ENCODE measurements at places on chromosomes 6 and 20.
A peak's percentile ranks its signal among the peaks of the same experiment; 100 is the strongest.

GRCh38 chr6:133895573-133896343 lies 6.8 kb downstream of the TCF21 start:
- DNase-seq, result no peak

DNA sequence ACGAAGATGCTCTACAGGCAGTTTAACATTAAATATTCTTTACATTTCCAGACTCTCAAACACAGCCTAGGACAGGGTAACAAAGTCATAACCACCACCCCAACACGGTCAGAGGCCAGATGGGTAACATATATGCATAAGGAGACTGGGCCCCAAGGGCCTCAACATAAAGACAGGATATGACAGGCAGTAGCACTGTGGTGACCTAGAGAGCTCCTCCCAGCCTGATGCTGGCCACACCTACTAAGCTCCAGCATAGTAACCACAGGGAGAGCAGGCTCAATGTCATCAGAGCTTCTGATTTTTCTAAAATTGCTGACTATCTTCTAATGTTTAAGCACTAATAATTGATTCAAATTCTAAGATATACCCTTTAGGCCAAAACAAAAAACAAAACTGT lies 21.7 kb downstream of the SMLR1 start:
- no peak for DNase-seq

DNA sequence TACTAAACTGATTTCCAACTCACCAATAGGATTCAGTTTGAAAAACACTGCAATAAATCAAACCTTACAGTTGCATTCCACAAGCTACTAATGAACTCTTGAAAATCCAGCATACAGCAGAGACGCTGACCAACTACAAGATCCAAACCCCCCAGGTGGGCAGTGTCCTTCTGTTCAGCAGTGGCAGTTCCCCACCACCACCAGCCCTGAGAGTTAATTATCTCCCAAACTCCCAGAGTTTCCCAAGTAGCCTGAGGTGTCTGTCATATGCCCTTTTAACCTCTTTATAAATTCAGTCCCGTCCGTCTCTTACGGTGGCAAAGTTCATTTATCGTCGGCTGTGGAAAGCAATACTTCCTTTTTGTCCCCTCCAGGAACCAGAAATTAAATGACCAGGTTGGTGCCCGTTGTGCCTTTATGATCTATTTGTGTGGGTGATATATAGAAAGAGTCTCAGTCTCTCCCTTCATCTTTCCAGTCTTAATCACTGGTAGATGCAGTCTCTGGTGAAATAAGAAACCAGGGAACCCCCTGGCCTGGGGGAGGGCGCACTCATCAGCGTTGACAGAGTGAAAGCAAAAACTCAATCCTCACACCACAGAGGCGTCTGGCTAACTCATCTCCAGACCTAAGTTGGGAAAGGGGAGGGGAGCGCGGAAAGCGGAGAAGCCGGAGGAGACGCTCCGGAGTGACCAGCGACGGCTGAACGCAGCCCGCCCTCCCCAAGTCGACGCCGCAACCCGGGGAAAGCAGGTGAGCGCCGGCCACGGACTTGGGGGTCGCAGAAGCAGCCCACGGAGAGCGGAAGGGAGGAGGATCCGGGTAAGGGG lies 717 bp downstream of the MRPL14 start:
- peak; percentile 14 for DNase-seq

DNA sequence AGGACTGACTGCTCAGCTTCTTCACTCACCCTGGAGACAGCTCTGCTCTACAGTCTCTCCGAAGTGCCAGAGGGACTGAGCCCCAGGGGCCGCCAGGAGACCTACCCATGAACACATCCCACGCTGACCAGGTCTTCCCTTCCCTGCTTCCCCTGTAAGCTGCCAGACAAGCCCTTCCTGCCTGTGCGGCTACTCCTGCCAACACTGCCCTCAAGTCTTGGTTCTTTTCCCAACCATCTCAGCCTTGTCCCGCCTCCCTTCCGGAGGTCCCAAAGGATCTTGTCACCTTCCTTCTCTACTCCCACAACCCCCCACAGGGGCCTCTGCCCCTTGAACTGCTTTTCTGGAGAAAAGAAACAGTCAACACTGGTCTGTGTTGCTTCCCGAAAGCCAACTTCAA lies 15.0 kb downstream of the CPNE5 start:
- DNase-seq, result no peak

GRCh38 chr20:58017970-58018530 lies 210.4 kb downstream of the ANKRD60 start:
- DNase-seq, result no peak

GRCh38 chr6:168468045-168468444 lies 27.1 kb downstream of the SMOC2 start:
- no peak for DNase-seq

GRCh38 chr6:144630857-144631256 lies 345.7 kb downstream of the UTRN start:
- DNase-seq, result no peak

GRCh38 chr6:119894811-119895210 lies 545.2 kb upstream of the MAN1A1 start:
- DNase-seq, result no peak

- no peak for DNase-seq
These were observed 24.7 kb upstream of the MRGBP start for GRCh38 chr20:62771396-62772102.

GRCh38 chr6:151436802-151437201 lies 15.1 kb downstream of the RMND1 start:
- DNase-seq, result no peak

- DNase-seq, result no peak
These were observed 3.8 kb upstream of the IER3 start for GRCh38 chr6:30747902-30748769.

DNA sequence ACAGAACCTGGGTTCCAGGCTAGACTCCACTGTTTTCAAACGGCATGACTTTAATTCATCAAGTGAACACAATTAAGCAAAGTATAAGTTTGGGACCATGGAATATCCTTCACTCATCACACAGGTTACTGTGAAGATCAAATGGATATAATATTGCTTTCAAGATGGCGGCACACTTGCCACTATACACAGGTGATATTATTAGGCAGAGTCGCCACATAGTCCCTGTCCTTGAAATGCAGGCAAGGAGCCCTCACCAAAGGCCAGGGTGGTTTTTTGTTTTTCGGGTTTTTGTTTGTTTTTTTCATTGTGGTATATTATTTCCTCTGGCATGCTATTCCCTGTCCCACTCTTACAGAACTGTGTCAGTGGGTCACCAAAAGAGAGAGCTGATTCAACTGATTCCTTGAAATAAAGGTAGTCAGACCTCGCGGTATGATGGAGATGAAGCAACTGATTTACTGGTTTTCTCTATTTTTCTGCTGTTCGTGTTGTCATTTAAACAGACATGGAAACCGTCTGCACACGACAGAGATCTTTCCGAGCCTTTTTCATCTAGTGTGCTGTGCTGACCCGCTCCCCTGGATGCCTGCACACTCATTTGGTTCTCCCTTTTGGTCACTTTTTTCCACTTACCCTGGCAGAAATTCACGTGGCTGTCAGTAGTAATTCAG lies 29.7 kb downstream of the MYB start:
- no peak for DNase-seq

GRCh38 chr6:149898966-149899365 lies 1.1 kb upstream of the RAET1E start:
- DNase-seq, result no peak

- DNase-seq, result no peak
These were observed 18.7 kb upstream of the MEI4 start for GRCh38 chr6:77633993-77634715.

- DNase-seq, result no peak
These were observed 41.4 kb upstream of the MYL9 start for GRCh38 chr20:36499723-36500501.

DNA sequence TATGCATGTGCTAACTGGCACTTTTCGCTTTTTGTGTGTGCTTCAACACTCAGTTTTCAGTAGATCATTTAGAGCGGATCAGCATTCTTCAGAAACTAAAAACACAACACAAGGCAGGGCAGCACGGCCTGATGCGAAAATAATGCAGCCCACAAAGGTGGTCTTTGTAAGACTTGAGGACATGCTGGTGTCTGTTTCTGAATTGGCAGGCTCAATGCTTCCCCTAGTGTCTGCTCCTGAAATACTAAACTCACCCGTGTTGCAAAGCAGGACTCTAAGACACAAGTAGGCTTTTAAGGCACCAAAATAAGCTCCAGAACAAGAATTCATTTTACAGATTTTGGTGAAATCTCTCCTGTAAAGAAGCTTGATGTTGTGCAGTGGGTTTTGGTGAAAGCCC lies 676.5 kb downstream of the TENT5A start:
- DNase-seq, result no peak

DNA sequence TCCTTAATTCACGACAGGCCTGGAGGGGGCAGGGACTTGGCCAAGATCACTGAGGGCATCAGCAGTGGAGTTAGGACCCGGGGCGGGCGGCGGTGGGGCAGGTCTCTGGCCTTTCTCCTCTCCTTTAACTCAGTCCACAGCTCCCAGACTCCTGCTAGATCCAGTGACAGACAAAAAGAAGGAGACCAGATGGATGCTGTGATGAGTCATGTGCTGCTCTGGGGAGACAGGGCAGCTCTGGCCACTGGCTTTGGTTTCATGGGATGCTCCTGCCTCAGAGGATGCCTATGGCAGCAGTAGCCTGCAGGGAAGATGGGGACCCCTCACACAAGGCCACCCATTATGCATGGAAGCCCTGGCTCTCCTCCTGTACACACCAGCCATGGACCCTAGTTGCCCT lies 20.5 kb downstream of the EPB41L1 start:
- DNase-seq, result no peak

DNA sequence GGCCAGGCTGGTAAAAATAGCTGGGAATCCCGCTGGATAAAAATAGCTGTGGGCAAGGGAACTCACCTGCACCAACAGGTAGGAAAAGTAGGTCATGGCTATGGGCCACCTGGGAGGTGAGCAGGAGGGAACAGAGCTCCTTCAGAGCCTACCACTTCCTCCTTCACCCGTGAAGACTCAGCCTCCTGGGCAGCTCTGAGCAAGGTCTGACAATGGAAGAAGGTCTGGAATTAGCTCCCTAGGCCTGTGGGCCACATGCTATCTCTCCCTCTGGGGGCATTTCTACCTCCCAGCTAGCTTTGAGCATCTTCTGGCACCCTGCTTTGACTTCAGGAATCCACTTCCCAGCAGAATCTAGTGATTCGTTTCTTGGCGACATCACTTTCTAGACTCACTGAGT lies 153.9 kb downstream of the MRPL14 start:
- no peak for DNase-seq

- no peak for DNase-seq
These were observed 167.4 kb downstream of the ADGRG6 start for GRCh38 chr6:142469220-142469619.

DNA sequence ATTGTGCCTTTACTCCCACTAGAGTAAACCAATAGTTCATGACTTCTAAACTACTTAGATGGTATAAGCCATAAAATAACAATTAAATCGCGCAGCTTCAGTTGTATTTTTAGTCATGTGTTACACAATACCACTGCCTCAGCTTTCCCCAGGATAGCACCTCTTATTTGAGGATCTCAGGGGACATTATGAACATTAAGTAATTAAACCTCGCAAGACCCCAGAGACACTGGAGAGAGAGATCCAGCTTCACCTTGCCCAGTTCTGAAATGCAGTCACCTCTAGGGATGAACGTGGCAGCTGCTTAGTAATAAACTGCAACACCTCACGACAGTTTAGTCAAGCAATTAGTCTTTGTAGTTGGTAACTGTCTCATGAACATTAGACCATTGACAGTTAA lies 87.1 kb downstream of the CFAP61 start:
- DNase-seq, result no peak

- no peak for DNase-seq
These were observed 81.3 kb upstream of the BMP2 start for GRCh38 chr20:6686171-6686570.

- no peak for DNase-seq
These were observed 121.0 kb downstream of the SASH1 start for GRCh38 chr6:148463671-148464070.

DNA sequence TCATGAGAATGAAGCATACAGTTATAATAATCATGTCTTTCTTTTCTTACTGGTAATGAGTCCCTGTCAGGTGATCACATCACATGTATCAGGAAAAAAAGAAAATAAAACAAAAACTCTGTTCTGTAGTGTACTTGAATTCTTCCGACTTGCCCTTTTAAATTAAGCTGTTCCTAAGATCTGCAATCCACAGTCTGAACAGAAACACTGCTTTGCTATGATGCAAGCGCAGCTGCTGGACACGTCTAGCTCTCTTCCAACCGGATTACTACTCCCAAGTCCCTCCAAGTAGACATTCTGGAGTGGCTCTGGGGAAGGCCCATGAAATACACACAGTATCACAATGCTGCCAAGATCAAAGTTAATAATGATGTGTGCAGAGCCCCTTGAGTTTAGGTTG lies 83.7 kb downstream of the FYN start:
- DNase-seq, result no peak

GRCh38 chr6:146912730-146913685 lies 291.2 kb upstream of the STXBP5 start:
- no peak for DNase-seq

DNA sequence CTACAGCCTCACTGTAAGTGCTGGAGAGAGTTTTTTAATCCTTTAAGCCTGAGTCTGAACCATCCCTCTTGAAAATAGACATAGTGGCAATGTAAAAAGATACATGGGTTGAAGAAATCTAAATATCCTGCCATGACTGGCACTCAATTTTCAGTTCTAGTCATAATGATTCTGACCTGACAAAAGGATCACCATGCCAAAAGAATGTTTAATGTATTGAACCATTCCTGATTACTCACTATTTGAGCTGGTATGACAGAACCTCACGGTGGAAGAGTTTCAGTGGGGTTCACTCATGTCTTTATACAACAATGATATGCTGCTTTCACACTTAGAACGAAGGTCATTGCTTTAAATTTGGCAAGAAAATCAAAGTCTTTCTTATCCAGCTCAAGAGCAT lies 93.4 kb downstream of the HIVEP2 start:
- no peak for DNase-seq

- DNase-seq, result no peak
These were observed 10.0 kb downstream of the KIF16B start for GRCh38 chr20:16563066-16563806.

- no peak for DNase-seq
These were observed 2.6 kb downstream of the VGLL2 start for GRCh38 chr6:117267766-117268534.

GRCh38 chr6:161128680-161129196 lies 137.2 kb downstream of the MAP3K4 start:
- no peak for DNase-seq

GRCh38 chr6:89321131-89321970 lies 6.3 kb upstream of the GABRR2 start:
- DNase-seq, result no peak

GRCh38 chr6:112123982-112124381 lies 36.6 kb downstream of the FAM229B start:
- DNase-seq, result no peak

- DNase-seq, result no peak
These were observed 39.1 kb upstream of the DDR1 start for GRCh38 chr6:30845183-30845582.

DNA sequence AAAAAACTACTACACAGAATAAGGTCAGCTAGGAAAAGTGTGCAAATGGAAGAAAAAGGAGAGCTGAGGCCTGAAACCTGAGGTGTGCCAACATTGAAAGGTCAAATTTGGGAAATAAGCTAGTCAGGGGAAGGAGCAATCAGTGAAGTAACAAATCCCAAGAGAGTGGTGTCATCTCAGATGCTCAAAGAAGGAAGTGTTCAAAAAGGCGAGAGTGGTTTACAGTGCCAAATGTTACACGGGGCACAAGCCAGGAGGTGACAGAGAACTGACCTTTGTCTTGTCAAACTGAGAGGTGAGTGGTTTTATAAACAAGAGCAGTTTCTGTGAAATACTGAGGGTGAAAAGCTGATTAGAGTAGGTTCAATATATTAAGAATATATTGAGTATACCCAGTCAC lies 83.0 kb upstream of the TCF21 start:
- no peak for DNase-seq

GRCh38 chr6:165092881-165093595 lies 216.4 kb downstream of the C6orf118 start:
- DNase-seq, result no peak
